ENCODE measurements at places on chromosomes 16 and 17.

GRCh38 chr17:76383546-76384221 lies 725 bp upstream of the SPHK1 start:
- peak; percentile 66 for DNase-seq

GRCh38 chr16:48433116-48433849 lies 48.1 kb upstream of the SIAH1 start:
- DNase-seq, result no peak

DNA sequence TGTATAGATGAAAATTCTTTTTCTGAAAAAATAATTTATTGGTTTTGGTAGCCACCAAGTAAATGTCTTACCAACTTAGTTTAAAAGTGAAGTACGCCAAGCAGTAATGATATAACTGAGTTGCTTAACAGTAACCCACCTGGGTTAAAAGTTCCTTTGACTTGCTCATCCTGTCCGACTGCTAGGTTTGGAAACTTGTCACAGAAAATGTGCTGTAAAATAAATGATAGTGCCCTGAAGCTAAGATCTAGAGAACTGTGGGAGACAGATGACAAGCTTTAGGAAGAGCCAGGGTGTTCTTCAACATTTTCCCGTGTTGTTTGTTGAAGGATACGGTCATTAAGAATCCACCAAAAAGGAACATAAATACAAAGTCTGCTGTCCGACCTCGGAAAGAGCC lies 5.0 kb downstream of the DERL2 start:
- DNase-seq, result no peak

- DNase-seq, result no peak
Observed at GRCh38 chr17:69460963-69461922, 46.7 kb downstream of the MAP2K6 start.

DNA sequence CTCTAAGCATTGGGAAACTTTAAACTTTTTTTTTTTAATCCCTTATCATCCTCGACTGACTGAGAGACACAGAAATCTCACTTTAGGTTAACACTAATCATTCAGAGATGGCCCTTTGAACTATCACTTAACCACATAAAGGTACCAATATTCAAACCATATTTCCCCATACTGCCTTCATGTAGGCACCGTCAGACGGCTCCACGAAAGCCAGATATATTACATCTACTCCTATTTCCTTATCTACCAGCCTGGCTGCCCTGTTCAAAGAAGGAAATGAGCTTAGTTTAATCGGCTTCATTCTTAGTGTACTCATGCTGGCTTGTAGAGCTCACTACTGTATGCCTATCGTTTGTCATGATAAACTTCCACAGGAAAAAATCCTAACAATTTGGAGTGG lies 270.9 kb downstream of the CEP112 start:
- no peak for DNase-seq

GRCh38 chr17:44191369-44191768 lies 4.6 kb downstream of the TMUB2 start:
- DNase-seq, result no peak

DNA sequence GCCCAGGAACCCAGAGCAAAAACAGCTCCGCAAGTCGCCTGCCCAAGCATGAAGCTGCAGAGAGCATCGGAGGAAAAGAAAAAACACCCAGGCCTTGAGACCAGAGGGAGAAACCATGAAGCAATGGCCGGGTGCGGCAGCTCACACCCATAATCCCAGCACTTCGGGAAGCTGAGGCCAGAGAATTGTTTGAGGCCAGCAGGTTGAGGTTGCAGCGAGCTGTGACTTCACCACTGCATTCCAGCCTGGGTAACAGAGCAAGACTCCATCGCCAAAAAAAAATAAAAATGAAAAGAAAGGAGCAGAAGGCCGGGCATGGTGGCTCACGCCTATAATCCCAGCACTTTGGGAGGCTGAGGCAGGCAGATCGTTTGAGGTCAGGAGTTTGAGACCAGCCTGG lies 40.3 kb downstream of the C16orf95 start:
- DNase-seq, result no peak

GRCh38 chr17:40320756-40321523 lies 12.0 kb downstream of the RARA start:
- peak; percentile 71 for DNase-seq

DNA sequence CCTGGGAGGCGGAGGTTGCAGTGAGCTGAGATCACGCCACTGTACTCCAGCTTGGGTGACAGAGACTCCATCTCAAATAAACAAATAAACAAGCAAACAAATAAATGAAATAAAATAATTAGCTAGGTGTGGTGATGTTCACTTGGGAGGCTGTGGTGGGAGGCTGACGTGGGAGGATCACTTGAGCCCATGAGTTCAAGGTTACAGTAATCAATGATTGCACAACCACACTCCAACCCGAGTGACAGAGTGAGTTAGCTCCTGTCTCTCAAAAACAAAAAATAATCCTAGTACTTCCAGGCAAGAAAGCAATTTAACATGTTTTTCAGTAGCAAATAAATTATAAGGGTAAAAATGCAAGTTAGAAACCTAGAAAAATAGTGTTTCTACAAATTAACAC lies 26.4 kb downstream of the CFDP1 start:
- DNase-seq, result no peak

DNA sequence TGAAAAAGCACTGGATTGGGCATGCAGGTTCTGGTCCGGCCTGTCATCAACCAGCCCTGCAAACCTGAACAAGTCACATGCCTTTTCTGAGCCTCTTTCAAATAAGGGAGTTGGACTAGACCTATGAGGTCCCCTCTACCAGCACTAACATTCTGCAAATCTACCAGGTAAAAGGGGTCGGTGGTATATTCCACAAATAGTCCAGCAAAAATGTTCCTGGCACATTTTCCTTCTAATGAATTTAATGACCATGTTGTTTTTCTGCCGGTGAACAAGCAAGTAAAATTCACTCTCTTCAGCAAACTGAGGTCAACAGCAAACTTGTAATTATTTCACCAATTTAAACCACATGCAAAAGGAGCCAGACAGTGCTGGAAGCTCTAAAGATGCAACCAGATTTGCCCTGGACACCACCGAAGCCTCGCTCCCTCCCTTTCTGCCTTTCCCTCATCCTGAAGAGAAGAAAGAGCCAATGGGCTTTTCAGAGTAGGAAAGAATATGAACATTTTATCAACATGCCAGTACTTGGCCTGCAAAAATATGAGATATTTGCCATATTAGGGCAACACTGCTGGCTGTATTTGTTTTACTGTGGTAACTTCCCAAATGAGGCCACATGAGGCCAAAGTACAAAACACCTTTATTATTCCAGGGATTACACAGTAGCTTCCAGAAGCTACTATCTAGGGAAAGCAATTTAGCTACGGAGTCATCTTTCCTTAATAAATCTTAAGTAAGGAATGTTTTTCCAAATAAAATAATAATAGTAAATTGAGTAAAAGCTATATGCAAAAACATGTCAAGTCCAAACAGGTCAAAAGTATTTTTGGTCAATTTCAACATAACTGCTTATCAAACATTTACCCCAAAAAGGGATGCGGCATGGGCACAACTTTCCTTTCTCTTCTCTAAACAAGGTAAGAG lies 45.0 kb downstream of the USP31 start:
- no peak for DNase-seq

DNA sequence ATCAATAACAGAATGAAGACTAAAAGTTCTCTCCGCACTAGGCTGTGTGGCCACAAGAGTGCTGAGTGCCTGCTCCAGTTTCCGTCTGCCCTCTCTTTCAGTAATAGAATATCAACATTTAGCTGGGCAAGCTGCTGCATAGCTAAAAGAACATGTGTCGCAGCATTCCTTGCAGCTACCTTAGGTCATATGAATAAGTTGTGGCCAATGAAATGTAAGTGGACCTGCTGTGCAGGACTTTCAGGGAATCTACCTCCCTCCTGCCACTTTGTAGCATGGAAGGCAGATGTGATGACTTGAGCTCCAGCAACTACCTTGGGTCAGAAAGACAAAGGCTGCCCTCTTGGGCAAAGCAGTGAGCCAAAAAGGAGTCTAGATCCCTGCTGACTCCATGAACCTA lies 25.4 kb downstream of the SLC39A11 start:
- DNase-seq, result no peak

GRCh38 chr16:75593825-75594820 lies 27.9 kb downstream of the GABARAPL2 start:
- no peak for DNase-seq

GRCh38 chr16:22928882-22929435 lies 115.0 kb downstream of the HS3ST2 start:
- DNase-seq, result no peak

DNA sequence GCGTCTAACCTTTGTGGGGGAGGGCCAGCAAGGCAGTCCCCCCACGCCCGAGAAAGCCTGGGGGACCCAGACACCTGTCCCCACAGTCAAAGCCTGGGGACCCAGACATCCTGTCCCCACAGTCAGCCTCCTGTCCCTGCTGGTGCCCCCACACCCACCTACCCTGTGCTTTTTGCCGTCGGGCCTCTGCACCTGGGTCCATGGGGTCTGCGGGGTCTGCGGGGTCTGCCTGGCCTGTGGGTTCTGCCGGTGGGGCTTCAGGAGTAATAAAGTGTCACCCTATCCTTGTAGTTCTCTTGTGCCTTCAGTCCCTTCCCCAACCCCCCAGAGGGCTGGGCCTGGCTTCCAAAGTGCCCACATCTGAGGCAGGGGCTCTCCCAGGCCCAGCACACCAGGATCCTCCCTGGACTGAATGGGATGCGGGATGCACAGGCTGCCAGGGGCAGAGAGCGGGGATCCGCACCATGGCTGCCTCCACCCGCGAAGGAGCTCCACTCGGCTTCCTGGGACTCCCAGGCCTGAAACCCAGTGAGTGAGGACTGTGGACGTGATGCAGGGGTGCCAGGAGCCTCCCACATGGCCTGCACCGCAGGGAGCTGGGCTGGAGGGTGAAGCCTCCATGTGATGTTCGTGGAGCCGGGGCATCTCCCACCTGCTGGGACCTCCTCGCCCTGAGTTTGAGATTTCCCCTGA lies 16.3 kb upstream of the DPEP1 start:
- no peak for DNase-seq

GRCh38 chr16:74079232-74079586 lies 217.4 kb upstream of the PSMD7 start:
- no peak for DNase-seq

DNA sequence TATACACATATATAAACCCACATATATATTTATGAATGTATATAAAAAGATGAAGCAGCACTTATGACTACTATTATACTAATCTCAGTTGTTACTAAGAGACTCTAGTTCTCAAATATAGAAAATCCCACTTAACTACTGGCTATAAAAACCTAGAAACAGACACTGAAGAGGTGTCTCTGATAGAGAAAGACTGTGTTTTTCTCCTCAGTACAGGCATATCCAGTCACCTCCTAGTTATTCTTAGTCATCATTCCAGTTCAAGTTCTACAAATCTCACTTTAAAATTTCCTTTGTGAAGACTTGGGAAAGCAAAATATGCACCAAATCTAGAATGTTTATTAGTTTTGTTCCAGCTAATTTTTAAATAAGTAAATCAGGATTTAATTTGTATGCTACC lies 93.9 kb downstream of the STH start:
- no peak for DNase-seq

All from activated T-cell treated with anti-CD3 and anti-CD28 coated beads, Interleukin-2, amount 50 U/mL, for 1 hour (primary cell).